Cardiac fibroblast (primary cell): ENCODE measurements at places on chromosomes 16 and 17.
A peak's percentile ranks its signal among the peaks of the same experiment; 100 is the strongest.

DNA sequence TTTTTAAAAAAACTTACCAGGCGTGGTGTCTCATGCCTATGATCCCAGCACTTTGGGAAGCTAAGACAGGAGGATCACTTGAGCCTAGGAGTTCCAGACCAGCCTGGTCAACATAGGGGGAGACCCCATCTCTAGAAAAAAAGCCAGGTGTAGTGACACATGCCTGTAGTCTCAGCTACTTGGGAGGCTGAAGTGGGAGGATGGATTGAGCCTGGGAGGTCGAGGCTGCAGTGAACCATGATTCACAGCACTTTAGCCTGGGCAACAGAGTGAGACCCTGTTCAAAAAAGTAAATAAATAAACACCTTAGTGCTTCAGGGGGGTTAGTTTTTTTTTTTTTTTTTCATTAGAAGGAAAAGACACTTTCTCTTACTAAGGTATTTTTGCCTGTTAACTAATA, 58.9 kb upstream of the LRRC37A3 start:
- no peak for DNase-seq

DNA sequence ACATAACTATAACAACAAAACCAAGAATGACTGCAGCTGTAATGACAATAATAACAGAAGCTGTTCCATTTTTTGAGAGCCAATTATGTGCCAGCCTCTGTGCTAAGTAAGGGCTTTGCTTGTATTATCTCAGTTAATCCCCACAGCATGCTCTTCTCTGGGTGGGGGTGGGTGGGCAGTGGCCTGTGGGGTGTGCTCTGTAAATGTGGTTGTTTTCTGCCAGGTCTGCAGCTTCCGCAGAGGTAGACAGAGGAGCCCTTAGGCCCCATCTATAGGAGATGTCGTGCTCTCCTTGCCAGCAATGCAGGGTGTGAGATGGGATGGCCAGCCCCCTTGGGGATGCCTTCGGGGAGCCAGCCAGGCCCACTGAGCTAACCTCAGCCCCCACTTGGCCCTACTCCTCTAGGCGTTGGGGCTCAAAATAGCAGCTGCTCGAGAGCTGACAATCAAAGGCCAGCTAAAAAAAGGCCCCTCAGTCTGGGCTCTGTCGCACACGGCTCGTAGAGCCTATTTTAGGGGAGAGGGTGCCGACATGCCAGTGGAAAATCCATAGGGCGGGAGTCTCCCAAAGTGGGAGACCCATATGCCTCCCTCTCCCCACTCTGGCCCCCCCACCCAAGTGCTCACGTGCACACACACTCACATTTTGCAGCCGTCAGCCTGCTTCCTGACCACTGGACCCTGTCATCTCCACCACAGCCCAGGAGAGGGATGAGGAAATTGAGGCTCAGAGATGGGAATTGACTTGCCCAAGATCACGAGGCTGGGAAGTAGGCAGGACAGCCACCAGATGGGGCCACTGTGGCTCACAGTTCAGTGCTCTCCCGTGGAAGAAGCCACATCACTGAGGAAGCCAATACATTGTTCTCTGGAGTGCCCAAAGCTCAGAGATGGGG, 15.8 kb downstream of the CDH16 start:
- no peak for DNase-seq

GRCh38 chr17:29176558-29177351, 3.4 kb downstream of the MYO18A start:
- DNase-seq, result peak; percentile 47

DNA sequence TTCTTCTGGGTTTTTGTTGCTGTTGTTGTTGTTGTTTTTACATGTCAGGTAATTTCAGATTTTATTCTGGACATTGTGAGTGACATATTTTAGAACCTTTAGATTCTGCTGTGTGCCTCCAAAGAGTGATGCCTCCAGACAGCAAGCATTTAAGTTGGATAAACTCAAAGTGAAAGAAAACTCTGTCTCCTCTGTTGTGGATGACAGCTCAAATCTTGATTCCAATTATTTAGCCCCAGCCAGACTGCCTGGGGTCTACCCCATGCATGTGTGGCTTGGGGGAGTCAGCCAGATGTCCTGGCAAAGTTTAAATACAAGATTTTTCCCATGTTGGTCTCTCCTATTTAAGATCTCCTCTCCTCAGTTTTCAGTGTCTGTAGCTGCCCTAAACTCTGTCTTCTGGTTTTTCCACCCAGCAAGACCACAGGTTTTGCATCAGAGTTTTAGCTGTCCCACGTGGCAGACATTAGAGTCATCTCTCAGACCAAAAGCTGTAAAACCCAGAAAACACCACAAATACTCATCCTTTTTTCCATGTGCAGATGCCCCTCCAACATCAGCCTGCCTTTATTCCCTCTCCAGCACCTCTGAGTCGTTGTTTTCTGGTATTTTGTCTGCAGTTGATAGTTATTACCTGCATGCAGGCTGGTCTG, 19.4 kb upstream of the ZNF469 start:
- no peak for DNase-seq

GRCh38 chr17:8875957-8876356, 8.5 kb upstream of the PIK3R6 start:
- DNase-seq, result peak; percentile 59

DNA sequence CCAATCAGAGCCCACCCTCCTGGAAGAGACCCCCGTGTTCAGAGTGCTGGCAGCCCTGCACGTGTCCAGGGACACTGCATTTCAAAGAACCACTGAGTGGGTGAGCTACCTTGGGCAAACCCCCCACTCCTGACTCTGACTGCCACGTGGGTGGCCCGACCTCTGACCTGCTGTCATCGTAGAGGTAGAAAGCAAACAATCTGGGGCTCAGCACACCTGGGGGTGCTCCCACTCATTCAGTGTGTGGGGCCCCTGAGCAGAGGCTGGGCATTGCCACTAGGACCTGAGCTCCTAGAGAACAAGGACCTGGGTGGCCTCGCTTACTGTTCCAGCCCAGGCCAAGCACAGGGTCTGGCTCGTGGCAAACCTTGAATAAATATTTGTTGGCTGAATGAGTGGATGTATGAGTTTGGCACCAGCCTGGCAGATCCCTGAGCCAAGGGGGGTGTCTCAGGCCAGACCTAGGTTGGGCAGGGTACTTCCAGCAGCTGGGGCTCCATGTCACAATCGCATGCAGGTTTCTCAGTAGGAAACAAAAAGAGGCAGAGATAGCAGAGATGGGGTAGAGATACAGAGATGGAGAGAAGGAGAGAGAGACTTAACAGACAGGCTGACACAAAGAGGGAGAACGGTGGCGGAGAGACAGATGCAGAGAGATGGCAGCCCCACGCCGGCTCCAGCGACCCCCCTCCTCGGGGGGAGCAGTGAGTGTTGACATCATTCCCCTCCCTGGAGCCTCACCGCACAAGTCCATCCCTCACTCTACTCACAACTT, 5.4 kb upstream of the DRC7 start:
- DNase-seq, result no peak

DNA sequence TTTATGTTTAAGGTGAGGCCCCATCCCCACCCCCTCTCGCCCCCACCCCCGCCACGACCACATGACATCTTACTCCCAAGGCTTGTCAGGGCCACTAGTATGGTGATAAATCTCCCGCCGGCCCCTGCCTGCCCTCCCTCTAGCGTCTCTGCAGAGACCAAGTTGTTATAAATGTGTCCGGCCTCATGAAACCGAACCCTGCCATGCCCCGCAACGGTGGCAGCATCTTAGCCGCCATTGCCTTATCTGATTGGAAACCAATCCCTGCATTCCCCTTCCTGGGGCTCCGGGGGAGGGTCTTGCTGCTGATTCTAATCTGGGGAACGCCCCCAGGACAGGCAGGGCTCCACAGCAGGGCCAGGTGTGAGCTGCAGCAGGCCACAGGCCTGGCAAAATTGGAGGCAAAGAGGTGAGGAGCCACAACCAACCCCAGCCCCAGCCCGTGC, 352.4 kb downstream of the C16orf95 start:
- no peak for DNase-seq
